ENCODE measurements at places on chromosomes 1 and 21.

GRCh38 chr21:45540601-45540970 lies 1.7 kb downstream of the SLC19A1 start:
- no peak for DNase-seq

- no peak for DNase-seq
These were observed 13.7 kb downstream of the RNF223 start for GRCh38 chr1:1060281-1061000.

GRCh38 chr1:74830766-74831165 lies 97.8 kb downstream of the TYW3 start:
- DNase-seq: no peak

DNA sequence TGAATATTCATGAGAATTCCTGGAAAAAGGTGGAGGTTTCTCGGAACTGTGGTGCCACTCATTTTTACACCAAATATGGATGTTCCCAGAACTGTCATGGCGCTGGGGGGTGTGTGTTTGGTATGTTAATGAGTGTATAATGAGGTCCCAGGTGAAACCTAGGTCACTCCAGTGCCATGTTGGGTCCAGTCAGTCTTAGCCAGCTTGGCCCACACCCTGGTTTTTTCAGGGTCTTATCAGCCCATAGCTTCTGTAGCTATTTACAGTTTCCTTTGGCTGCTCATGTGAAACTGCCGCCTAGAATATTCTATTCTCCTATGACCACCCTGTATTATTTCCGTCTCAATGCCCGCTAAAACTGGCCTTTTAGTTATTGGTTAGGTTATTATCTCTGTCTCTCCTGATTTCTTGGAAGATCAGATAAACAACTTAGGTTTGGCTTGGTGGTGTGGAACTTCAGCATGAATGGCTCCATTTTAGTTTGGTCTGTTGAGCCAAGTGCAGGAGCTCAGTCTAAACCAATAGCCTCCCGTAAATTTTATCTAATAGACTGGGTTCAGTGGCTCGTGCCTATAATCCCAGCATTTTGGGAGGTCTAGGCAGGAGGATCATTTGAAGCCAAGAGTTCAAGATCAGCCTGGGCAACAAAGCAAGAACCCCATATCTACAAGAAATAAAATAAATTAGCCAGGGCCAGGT lies 42.1 kb upstream of the EDARADD start:
- DNase-seq: no peak

GRCh38 chr1:115862403-115862802 lies 21.5 kb upstream of the NHLH2 start:
- no peak for DNase-seq

- no peak for DNase-seq
These were observed 4.9 kb downstream of the PTPN7 start for GRCh38 chr1:202155478-202156021.

DNA sequence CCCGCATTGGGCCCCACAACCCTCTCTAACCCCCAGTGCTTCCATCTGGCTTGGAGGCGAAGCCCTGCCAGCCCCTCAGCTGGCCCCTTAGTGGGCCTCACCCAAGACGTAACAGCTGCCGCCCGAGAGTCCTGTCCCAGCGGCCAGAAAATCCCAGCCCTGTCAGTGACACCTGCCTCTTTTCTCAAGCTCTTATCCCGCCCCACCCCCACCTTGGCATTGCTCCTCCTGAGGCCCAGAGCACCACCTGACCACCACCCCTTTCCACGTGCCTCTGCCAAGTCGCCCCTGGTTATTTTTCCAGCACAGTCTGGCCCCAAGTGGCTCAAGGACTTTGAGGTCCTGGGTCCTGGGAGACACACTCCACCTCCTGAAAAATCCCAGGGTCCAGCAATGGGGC lies 5.9 kb upstream of the CTRC start:
- DNase-seq: no peak
